SK-MEL-5 (cell line): ENCODE measurements at places on chromosomes 16 and 17. TPM values are rescaled to one million over a fixed set of nuclear protein-coding genes. Genes with fewer than 3 reads are reported as not detected.

Gene SLX4
- 1.8 and 2.0 TPM in 2 replicates for total RNA-seq

Gene CD300C
- 0.26 TPM in 1 of 2 replicates, not detected in the other for total RNA-seq

Gene ZSCAN10
- total RNA-seq, result 0.13 TPM in 1 of 2 replicates, not detected in the other

Gene TMC5
- total RNA-seq, result not detected in 2 replicates

Gene MT3
- total RNA-seq, result not detected in 2 replicates
